ENCODE measurements at places on chromosomes 6 and 20. TPM values are rescaled to one million over a fixed set of nuclear protein-coding genes. Genes with fewer than 3 reads are reported as not detected.

LY6G6C gene
- total RNA-seq: not detected

KIAA0408 gene
- total RNA-seq: not detected

OSER1 gene
- 39.8 TPM for total RNA-seq

RBM39 gene
- total RNA-seq: 275 TPM

E2F1 gene
- total RNA-seq: 44.2 TPM

LHFPL5 gene
- total RNA-seq: not detected

VIP gene
- not detected for total RNA-seq

SYS1 gene
- 21.9 TPM for total RNA-seq

ANKRD6 gene
- 12.1 TPM for total RNA-seq

NHLRC1 gene
- not detected for total RNA-seq

RBM12 gene
- total RNA-seq: 72.7 TPM

HS3ST5 gene
- total RNA-seq: not detected

TGM2 gene
- total RNA-seq: 23.4 TPM

PIM1 gene
- 70.4 TPM for total RNA-seq

DLK2 gene
- 3.1 TPM for total RNA-seq

KIF25 gene
- not detected for total RNA-seq

PSMG4 gene
- total RNA-seq: 54.5 TPM

GHRH gene
- total RNA-seq: not detected
